CD4-positive, alpha-beta T cell (primary cell): ENCODE measurements at places on chromosomes 5 and 9.

DNA sequence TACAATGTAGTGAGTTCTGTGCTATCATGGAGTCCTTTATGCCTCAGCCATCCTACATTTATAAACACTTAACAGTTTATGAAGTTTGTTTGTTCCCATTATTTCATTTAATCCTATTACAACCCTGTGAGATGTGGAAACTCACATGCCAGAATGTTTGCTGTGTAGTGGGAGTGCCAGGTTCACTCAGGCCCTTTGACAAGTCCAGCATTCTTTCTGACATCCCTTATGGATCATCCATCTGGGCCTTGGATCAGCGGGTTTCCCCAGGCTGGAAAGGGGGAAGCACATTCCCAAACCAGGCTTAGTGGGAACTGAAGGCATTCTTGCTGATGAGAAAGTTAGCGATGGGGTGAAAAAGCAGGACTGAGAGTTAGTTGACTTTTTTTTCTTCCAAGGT lies 128.1 kb upstream of the OTULINL start:
- no peak for DNase-seq

DNA sequence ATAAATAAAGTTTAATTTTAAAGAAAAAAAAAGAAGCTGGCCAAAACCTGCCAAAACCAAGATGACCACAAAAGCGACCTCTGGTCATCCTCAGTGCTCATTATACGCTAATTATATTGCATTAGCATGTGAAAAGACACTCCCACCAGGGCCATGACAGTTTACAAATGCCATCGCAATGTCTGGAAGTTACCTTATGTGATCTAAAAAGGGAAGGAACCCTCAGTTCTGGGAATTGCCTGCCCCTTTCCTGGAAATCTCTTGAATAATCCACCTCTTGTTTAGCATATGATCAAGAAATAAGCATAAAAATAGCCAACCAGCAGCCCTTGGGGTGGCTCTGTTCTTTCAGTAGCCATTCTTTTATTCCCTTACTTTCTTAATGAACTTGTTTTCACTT lies 178.3 kb upstream of the MAP1B start:
- no peak for DNase-seq

- DNase-seq = no peak
These were observed 179.6 kb downstream of the ZNF462 start for GRCh38 chr9:107042606-107043005.

GRCh38 chr5:27241564-27242257 lies 203.3 kb upstream of the CDH9 start:
- no peak for DNase-seq

GRCh38 chr5:172713113-172713808 lies 57.7 kb downstream of the DUSP1 start:
- DNase-seq = peak; percentile 83

DNA sequence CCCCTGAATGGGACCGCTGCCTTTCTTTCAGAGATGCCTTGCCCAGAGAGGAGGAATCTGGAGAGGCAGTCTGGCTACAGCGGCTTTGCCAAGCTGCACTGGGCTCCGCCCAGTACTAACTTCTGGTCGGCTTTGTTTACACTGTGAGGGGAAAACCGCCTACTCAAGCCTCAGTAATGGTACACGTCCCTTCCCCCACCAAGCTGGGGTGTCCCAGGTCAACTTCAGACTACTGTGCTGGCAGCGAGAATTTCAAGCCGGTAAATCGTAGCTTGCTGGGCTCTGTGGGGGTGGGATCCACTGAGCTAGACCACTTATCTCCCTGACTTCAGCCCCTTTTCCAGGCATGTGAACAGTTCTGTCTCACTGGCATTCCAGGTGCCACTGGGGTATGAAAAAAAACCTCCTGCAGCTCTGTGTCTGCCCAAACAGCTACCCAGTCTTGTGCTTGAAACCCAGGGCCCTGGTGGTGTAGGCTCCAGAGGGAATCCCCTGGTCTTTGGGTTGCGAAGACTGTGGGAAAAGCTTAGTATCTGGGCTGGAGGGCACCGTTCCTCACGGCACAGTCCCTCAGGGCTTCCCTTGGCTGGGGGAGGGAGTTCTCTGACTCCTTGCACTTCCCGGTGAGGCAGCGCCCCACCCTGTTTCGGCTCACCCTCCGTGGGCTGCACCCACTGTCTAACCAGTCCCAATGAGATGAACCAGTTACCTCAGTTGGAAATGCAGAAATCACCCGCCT lies 171.2 kb downstream of the CWC27 start:
- no peak for DNase-seq

DNA sequence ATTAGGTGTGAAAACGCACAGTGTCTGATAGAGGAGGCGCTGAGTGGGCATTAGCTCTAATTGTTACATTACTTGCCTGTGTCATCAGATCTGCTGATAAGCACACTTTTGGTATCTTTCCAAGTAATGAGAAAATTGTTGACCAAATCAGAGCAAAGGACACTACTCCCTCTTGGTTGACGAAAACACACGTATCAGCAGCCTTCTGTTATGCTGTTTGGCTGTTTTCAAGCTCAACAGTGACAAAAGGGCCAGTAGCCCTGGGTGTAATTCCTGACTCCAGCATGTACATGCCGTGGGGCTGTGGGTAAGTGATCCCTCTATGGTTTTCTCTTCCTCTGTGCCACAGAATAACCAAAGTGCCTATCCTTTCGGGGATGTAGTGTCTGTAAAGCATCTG lies 151.4 kb downstream of the AUH start:
- DNase-seq = no peak

DNA sequence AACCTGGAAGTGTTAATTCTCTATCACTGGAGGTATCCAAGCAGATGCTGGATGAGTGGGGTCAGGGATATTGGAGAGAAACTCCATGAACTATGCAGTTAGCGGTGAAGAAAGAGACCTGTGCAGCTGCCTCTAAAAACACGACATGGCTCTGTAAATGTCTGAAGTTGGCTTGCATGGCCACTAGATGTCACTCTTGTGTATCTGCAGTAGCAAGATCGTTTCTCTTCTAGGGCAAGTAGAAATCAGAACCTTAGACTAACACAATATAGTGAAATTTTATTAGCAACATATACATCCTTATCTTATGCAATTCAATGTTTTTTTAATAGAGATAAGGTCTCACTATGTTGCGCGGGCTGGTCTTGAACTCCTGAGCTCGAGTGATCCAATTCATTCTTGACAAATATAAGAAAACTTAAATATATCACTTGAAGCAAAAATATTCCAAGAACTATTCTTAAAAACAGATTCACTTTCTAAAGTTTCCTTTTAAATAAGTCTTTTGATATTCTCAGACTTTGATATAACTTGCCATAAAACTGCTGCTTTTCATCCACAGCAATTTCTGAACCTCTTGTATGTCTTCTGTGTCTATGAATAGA lies 2.9 kb downstream of the OR2S2 start:
- DNase-seq = peak; percentile 29

GRCh38 chr5:175691761-175692160 lies 33.9 kb downstream of the HRH2 start:
- DNase-seq = no peak

- no peak for DNase-seq
These were observed 1013.1 kb downstream of the NR2F1-AS1 start for GRCh38 chr5:92567831-92568450.

- DNase-seq = no peak
These were observed 14.2 kb upstream of the MED10 start for GRCh38 chr5:6392561-6392960.

- peak; percentile 9 for DNase-seq
These were observed 87.1 kb downstream of the HMHB1 start for GRCh38 chr5:143898916-143899591.

GRCh38 chr9:81456431-81457006 lies 232.8 kb downstream of the TLE1 start:
- DNase-seq = no peak

DNA sequence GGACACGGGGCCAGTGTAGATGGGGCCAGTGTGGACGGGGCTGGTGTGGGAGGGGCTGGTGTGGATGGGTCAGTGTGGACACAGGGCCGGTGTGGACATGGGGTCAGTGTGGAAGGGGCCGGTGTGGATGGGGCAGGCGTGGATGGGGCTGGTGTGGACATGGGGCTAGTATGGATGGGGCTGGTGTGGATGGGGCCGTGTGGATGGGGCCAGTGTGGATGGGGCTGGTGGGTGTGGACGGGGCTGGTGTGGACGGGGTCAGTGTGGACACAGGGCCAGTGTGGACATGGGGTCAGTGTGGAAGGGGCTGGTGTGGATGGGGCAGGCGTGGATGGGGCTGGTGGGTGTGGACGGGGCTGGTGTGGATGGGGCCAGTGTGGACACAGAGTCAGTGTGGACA lies 23.8 kb downstream of the SLC9A3 start:
- DNase-seq = no peak

DNA sequence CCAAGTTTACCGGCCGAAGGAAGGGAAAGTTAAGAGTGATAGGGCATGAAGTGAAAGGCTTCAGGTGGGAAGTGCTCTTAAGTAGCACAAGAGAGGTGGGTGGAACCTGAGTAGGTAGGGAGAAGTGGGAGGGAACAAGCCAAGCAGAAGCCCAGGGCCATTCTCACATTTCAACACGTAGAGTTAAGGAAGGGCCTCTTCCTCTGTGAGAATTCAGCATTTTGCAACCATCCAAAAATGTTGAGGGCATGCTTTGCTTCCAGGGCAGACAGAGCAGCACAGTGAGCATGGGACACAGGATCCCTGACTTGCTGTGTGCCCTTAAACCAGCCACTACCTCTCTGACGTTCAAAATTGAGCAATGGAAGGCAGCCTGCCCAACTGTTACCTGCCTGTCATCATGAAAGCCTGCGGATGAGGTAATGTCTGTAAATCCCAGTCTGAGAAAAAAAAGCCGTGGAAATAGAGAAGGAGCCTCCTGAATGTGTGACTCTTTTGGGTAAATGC lies 3.3 kb downstream of the CYFIP2 start:
- no peak for DNase-seq

DNA sequence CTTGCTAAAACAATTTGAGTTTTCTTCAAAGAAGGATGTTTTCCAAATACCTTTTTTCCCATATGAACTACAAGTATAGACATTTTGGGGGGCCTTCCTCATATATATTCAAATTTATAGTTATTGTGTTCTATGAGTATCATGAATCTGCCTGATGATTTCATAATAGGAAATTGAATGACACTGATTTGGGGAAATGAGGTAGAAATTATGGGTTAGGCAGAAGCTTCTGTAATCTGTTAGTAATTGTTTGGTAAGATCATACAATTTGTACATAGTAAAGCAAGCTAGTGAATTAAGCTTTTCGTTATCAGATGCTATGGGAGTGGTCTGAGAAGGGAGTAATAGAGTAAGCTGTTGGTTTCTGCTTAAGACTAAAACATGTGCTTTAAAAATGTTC lies 98.0 kb downstream of the TRIO start:
- DNase-seq = no peak

DNA sequence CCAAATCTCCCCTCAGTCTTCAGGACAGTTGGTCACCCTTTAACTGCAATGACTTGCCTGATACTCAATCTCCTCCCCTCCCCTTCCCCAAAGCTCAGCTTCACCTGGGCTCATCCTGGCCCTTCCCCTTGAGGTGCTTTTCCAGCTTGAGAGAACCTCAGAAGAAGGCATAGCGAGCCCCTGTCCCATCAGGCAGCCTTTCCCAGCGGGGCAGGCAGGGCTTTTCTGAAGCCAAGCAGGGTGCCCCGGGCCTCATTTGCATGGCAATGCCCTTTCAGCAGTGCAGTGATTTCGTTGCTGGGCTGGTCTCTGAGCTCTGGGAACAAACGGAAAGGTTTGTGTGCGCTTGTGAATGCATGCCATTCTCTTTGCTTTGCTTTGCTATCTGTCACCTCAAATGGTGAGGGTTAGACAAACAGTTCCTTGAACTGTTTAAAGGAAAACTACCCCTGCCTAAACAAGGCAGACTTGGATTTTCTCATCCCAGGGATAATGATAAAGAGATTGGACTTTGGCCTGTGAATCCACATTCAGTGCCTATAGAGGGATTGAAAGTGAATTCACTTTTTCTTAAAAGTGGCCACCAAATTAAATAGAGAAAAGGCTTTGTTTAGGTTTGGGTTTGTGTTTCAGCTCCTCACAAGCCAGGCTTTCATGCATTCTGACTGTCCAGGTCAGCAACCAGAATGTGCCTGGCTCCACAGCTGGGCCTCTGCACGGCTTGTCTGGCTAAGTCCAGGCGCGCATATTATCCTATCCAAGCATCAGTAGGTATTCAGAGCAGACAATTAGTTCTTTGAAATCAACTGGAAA lies 165.3 kb downstream of the ZNF608 start:
- no peak for DNase-seq

- DNase-seq = no peak
These were observed 235.1 kb upstream of the ANKH start for GRCh38 chr5:15106530-15107283.

DNA sequence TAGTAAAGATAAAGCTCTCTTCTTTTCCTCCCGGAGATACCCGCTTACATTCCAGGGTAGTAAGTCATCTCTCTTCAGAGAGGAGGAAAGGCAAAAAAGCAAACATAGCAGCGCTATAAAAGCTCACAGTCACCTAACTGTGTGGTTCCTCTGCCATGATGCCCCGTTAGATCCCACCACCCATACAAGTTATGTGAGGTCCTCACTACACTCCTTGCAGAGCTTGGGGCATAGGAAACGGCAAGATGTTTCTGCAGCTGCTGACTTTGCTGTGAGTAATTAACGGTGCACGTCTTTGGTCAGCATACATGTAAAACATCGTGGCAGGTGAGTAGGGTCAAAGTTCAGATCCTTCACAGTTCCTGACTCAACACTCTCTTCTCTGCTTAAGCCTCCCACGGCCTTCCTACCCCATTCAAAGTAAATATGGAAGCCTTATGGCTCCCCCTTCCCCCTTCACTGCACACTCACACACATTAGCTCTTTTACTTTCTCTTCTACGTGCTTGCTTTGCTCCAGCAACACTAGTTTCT lies 218.9 kb downstream of the DIRAS2 start:
- no peak for DNase-seq

DNA sequence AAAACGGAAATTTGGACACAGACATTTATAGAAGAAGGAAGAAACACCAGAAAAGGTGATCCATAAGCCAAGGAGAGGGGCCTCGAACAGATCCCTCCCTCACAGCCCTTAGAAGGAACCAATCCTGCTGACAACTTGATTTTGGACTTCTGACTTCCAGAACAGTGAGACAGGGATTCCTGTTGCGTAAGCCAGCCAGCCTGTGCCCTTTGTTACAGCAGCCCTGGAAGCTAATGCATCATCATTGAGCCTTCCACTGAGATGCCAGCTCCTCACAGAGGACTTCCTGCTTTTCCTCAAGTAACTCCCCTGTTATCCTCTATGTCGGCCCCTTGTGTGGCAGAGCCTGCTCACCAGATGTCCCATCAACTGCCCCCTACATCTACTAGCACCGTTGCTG lies 94.1 kb downstream of the JMY start:
- DNase-seq = no peak

DNA sequence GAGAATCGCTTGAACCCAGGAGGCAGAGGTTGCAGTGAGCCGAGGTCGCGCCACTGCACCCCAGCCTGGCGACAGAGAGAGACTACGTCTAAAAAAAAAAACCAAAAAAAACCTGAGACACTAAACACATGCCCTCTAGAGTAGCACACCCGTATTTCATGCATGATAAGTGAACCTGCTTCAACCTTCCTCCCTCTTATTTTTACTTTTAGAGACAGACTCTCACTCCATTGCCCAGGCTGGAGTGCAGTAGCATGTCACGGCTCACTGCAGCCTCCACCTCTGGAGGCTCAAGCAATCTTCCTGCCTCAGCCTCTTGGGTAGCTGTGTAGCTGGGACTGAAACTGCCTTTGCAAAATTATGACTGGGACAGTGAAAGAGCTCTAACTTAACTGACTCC lies 17.6 kb upstream of the NANS start:
- no peak for DNase-seq

GRCh38 chr9:98339987-98340800 lies 84.7 kb upstream of the TBC1D2 start:
- no peak for DNase-seq

GRCh38 chr9:401223-401622 lies 186.6 kb downstream of the DOCK8 start:
- DNase-seq = no peak

GRCh38 chr5:51381761-51382474 lies 1.3 kb upstream of the ISL1 start:
- DNase-seq = no peak
